Aortic smooth muscle cell (primary cell): ENCODE measurements at places on chromosomes 1 and 21. TPM values are rescaled to one million over a fixed set of nuclear protein-coding genes. Genes with fewer than 3 reads are reported as not detected.

Gene DHX9
- 129 and 163 TPM in 2 replicates for total RNA-seq

Gene CLDN17
- not detected in 2 replicates for total RNA-seq

Gene RGS13
- total RNA-seq: not detected in 2 replicates

Gene C1QC
- total RNA-seq: 0.13 TPM in 1 of 2 replicates, not detected in the other

Gene PTPRC
- 0.12 and 0.40 TPM in 2 replicates for total RNA-seq

Gene FABP3
- 57.1 and 132 TPM in 2 replicates for total RNA-seq

Gene ZNF697
- total RNA-seq: 5.6 and 9.5 TPM in 2 replicates

Gene GREM2
- 1.6 and 6.8 TPM in 2 replicates for total RNA-seq

Gene ALPL
- under 0.01 TPM in 1 of 2 replicates, not detected in the other for total RNA-seq

Gene UBASH3A
- not detected in 2 replicates for total RNA-seq

Gene MEF2D
- 6.3 and 13.2 TPM in 2 replicates for total RNA-seq

Gene OXCT2
- total RNA-seq: 0.99 and 5.4 TPM in 2 replicates

Gene S100A7
- not detected in 2 replicates for total RNA-seq

Gene SYTL1
- total RNA-seq: 0.13 and 0.19 TPM in 2 replicates

Gene CD101
- 0.26 and 0.31 TPM in 2 replicates for total RNA-seq

Gene GBP6
- total RNA-seq: not detected in 2 replicates

Gene USH2A
- total RNA-seq: under 0.01 TPM in 1 of 2 replicates, not detected in the other

Gene CHD5
- total RNA-seq: 0.13 TPM in 1 of 2 replicates, not detected in the other

Gene OR2L8
- total RNA-seq: not detected in 2 replicates

Gene AMPD2
- total RNA-seq: 73.3 and 85.6 TPM in 2 replicates

Gene RNU1-3
- total RNA-seq: 565 and 1,390 TPM in 2 replicates

Gene NFIA
- 7.7 and 12.9 TPM in 2 replicates for total RNA-seq

Gene HHAT
- 4.5 and 5.8 TPM in 2 replicates for total RNA-seq
